ENCODE measurements at places on chromosomes 5 and 9.

DNA sequence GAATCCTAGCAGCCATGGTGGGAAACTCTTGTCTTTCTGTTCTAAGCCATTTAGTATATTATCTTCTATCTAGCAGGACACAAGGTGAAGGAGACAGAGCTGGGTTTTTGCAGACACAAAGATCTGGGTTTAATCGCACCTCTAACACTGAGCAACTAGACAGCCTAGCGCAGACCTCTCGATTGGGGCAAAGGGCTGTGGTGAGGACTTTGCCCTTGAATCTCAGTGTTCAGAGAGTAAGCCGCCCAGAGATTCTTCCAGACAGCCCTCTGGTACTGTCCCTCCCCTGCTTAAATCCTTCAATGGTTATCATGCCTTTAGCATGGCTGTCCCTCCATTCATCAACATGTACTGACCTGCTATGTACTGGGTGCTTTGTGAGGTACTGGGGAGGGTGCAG lies 128.1 kb downstream of the CRB2 start:
- DNase-seq = no peak

- no peak for DNase-seq
Observed at GRCh38 chr9:124654431-124654830, 116.7 kb downstream of the NR6A1 start.

DNA sequence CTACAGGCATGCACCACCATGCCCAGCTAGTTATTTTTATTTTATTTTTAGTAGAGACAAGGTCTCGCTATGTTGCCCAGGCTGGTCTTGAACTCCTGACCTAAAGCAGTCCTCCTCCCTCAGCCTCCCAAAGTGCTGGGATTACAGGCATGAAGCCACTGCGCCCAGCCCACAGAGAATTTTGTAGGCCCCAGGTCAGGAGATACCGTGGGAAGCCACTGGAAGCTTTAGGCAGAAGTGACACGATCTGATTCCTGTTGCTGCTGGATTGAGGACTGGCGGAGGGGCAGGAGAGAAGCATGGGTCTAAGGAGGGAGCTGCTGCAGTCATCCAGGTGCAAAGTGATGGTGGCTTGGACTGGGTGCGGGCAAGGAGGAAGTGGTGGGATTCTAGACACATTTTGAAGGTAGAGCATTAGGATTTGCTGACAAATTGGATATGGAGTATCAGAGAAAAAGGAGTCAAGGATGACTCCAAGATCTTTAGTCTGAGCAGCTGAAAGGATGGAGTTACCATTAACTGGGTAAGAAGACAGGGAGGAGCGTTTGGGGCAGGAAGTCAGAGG lies 20.7 kb downstream of the TCF7 start:
- no peak for DNase-seq

GRCh38 chr9:104245925-104246324 lies 151.8 kb downstream of the SMC2 start:
- no peak for DNase-seq

GRCh38 chr5:60671899-60672692 lies 27.9 kb downstream of the DEPDC1B start:
- DNase-seq = no peak

DNA sequence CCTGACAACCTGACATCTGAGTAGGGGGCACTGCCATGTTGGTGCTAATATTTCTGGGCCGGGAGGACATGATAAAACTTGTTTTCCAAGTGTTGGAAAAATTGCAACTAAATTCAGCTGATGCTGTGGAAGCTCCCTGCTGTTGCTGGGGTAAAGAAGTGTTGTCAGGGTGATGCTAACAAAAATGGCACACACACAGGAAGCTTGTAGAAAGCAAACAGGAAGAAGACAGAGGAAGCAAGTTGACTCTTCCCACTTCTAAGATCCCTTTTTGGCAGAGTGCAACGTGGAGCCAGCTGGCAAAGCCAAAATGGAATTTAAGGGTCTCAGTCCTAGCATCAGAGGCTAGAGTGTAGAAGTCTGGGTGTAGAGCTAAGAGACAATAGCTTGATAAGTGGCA lies 11.3 kb upstream of the RIOK2 start:
- no peak for DNase-seq

DNA sequence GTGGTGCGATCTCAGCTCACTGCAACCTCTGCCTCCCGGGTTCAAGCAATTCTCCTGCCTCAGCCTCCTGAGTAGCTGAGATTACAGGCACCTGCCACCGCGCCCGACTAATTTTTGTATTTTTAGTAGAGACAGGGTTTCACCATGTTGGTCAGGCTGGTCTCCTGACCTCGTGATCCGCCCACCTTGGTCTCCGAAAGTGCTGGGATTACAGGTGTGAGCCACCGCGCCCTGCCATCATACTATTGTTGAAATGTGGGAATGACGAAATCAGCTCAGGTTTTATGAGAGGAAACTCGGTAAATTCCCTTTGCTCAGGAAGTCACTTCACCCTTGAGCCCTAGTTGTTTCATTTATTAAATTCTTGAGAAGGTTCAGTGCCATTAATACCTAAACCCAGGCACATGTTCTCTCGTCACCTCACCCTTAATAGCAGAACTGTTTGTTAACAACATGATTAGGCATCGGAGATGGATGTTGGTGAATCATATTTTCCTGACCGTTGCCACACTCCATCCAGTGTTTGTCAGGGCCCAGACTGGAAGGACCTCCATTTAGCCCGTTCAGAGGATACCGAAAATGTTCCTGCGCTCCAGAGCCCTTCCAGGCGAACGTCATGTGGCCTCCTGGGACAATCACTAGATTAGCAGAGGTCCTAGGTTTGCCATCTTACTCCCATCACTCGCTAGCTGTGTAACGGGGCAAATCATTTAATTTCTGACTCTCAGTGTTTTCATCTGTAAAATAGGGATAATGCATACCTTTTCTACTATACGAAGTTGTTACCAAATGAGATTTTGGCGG lies 20.0 kb upstream of the CREBRF start:
- DNase-seq = no peak

DNA sequence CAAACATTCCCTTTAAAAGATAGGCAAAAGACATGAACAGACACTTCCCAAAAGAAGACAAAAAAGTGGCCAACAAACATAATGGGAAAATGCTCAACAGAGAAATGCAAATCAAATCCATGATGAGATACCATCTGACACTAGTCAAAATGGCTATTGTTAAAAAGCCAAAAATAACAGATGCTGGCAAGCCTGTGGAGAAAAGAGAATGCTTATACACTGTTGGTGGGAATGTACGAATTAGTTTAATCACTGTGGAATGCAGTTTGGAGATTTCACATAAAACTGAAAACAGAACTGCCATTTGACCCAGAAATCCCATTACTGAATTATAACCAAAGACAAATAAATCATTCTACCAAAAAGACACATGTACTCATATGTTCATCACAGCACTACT lies 58.3 kb upstream of the WDR41 start:
- no peak for DNase-seq

DNA sequence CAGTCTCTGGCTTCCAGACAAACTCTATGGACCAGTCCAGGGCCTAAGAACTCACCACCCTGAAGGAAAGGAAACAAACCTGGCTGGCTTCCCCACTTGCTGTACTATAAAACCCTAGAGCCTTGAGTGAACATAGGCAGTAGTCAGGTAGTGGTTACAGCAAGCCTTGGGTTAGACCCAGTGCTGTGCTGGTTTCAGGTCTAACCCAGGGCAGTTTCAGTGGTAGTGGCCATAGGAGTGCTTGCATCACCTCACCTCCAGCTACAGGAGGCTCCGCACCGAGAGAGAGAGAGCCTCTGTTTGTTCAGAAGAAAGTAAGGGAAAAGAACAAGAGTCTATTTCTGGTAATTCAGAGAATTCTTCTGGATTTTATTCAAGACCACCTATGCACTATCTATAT lies 714.1 kb upstream of the CDH10 start:
- no peak for DNase-seq

- no peak for DNase-seq
Observed at GRCh38 chr9:96203867-96204501, 98.0 kb downstream of the HSD17B3 start.

DNA sequence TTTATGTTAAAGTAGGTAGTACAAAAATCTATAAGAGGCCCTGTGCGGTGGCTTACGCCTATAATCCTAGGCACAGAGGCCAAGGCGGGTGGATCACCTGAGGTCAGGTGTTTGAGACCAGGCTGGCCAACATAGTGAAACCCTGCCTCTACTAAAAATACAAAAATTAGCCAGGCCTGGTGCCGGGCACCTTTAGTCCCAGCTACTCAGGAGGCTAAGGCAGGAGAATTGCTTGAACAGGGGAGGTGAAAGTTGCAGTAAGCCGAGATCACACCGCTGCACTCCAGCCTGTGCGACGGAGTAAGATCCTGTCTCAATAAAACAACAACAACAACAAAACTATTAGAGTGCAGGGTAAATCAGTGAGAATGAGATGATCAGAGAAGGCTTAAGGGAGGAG lies 634.5 kb downstream of the NR2F1-AS1 start:
- DNase-seq = no peak

GRCh38 chr5:172683264-172683644 lies 42.2 kb downstream of the NEURL1B start:
- DNase-seq = no peak

DNA sequence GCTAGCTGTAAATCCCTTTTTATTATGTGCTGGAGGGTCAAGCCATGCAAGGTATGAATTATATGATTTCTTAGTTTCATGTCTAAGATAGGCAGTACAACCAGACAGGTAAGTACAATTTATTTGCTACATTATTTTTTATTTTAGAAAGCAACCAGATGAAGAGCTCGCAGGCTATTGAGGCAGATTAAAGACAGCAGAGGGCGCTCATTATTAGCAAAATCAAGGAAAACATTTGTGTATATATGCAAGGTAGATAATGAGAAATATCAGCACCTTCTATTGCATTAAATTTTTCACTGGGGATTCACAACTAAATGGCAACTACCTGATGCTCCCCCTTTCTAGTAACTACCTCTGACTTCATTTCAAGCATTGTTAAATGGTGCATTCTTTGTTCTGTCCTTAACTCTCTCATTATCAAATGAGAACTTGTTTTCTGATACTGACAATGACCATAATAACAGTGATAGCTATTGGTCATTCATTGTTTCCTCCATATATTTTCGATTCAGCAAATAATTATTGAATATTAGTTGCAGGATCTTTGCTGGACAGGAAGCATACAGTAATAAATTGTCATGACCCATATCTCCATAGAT lies 8.6 kb downstream of the SCGB3A2 start:
- no peak for DNase-seq

DNA sequence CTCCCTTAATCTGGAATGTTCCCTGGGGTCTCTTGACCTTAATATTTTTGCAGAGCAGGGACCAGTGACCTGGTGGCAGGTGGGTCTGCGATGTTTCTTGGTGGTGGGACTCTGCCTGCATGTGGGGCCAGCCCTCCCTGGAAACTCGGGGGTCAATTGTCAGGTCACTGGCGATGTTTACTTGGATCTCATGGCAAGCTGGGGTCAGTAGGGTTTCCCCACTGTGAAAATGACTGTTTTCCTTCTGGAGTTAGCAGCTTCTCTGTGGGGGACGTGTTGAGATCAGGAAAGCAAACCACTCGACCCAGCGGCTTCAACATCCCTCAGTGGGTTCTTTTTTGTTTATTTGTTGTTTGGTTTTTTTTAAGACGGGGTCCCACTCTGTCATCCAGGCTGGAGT lies 73.9 kb downstream of the KCNT1 start:
- DNase-seq = no peak

DNA sequence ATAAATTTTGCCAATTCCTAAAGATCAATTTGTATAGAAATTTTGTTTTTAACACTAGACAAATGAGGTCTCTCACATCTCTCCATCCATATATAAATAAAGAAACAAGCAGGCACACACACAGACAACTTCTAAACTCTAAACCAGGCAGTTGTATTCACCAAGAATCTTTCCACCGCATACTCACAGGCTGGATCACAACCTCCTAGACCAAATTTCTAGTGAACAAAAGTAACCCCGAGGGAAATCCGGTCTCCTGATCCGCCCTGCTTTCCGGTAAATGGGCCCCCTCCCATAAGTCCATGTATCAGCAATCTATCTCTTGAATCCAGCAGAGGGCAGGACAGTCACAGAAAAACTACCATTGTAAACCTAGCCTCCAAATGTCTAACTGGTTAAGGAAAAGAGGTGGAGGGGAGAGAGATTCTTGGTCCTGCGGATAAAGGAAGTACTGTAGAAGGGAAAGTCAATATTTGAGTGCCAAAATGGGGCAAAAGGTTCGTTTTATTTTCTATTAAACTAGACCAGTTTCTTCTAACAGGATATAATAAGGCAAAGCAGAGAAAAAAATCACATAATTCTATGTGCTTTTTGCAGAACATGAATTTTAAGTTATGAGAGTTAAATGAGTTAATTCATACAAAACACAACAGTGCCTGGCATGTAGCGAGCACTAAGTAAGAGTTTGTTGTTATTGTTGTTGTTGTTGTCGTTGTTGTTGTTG lies 4.8 kb upstream of the SMU1 start:
- peak; percentile 19 for DNase-seq

GRCh38 chr5:159301466-159301865 lies 28.8 kb downstream of the IL12B start:
- DNase-seq = no peak

- no peak for DNase-seq
Observed at GRCh38 chr5:61000887-61001286, 55.9 kb downstream of the NDUFAF2 start.

DNA sequence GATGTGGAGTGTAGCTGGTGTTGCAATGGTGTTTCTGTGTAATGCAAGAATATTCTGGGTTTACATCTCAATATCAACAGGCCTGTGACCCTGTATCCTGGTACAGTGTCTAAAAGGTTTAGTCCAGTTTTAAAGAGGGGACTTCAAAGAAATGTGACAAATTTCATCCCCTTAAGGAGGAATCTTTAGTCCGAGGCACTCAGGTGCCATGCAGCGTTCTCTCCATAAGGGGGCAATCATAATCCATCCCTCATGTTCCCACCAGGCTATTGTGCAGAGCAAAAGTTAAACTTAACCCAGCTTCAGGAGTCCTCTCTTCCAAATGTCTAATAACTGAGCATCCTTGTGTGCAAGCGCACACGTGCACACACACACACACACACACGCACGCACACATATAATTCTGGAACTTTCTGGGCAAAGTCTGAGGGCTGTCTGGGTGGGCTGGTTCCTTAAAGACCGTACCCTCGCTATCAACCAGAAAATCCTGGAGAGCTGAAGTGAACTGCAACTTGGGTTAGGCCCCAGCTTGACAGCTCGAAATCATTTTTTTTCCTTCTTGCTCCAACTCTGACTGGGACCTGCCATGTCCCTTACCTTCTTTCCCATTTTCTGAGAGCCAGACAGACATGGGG lies 46.0 kb downstream of the CRB2 start:
- DNase-seq = no peak

- DNase-seq = no peak
Observed at GRCh38 chr5:21646469-21646868, 1206.7 kb downstream of the CDH12 start.

- DNase-seq = no peak
Observed at GRCh38 chr5:170478306-170478705, 25.5 kb upstream of the KCNIP1 start.

GRCh38 chr5:150783422-150783928 lies 4.9 kb downstream of the SMIM3 start:
- DNase-seq = no peak

All from activated CD8-positive, alpha-beta memory T cell treated with anti-CD3 and anti-CD28 coated beads for 48 hours (primary cell).